ENCODE measurements at places on chromosomes 6 and 20. TPM values are rescaled to one million over a fixed set of nuclear protein-coding genes. Genes with fewer than 3 reads are reported as not detected.

Gene C6orf15
- total RNA-seq = not detected

Gene MACROD2
- total RNA-seq = 0.65 TPM

Gene SOBP
- total RNA-seq = 1.7 TPM

Gene CD93
- 533 TPM for total RNA-seq

Gene STMND1
- total RNA-seq = not detected

Gene PRKN
- total RNA-seq = 0.15 TPM

Gene TNNC2
- total RNA-seq = not detected

Gene PNLDC1
- total RNA-seq = 0.30 TPM

Gene TMEM200A
- 3.0 TPM for total RNA-seq

Gene HLA-DRA
- not detected for total RNA-seq

Gene ADGB
- not detected for total RNA-seq

Gene PTCRA
- not detected for total RNA-seq

Gene PLEKHG1
- 32.2 TPM for total RNA-seq

Gene NHLRC1
- total RNA-seq = 2.6 TPM

Gene GSTA3
- total RNA-seq = not detected

Gene PFDN4
- total RNA-seq = 154 TPM

Gene PCIF1
- 6.8 TPM for total RNA-seq
